NCI-H2081 treated with DMSO at 0.1 percent for 48 hours (cell line): ENCODE measurements at places on chromosomes 5 and 9.

- no peak for DNase-seq
These were observed 148.0 kb downstream of the FGF1 start for GRCh38 chr5:142537938-142538337.

DNA sequence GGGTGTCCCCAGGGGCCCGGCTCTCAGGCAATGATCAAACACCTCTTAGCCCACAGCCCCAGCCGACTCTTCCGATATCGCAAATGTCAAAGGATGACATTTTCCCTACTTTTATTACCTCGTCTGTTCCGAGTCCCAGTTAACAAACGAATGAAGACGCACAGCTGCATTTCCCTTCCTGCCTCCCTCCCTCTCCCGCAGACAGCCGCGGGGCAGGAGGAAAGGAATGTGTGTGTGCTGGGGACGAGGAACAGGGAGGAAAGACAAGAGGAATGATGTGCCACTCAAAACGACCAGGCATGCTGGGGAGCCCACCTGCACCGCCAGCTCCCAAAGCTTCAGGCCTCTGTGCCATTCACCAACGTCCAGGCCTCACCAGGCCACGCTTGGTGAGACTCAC lies 125.9 kb upstream of the SARDH start:
- no peak for DNase-seq

DNA sequence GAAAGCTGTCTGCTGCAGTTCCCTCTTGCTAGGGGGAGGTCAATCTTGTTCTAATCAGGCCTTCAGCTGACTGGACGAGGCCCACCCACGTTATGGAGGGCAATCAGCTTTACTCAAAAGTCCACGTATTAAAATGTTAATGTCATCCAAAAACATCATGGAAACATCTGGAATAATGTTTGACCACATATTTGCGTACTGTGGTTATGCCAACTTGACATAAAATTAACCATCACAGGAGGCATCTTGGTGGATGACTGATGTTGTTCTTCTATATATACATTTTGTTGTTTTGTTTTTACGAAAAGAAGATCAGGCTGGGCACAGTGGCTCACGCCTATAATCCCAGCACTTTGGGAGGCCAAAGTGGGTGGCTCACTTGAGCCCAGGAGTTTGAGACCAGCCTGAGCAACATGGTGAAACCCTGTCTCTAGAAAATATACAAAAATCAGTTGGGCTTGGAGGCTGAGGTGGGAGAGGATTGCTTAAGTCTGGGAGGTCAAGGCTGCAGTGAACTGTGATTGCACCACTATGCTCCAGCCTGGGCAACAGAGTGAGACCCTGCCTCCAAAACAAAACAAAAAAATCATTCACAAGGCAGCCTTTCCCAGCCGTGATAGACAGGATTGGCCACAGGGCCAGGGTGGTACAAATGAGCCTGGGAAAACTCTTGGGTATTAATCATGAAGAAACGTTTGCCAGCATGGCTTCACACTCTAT lies 33.8 kb upstream of the PRXL2C start:
- no peak for DNase-seq

GRCh38 chr9:27377147-27377807 lies 80.3 kb upstream of the EQTN start:
- DNase-seq = no peak

DNA sequence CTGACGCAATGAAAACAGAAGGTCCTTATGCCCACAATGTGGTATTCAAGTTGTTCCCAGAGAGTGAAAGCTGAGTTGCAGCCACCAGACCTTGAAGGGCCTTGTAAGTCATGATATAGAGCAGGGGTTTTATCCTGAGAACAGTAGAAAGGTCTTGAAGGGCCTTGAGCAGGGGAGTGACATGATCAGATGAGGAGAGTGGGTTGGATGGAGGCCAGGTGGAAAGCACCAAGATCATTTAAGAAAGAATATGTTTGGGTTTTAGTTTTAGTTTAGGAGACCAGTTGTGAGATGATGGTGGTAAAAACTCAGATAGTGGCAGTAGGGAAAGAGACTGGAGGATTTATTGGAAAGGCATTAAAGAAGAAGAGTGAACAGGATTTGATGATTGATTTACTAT lies 5.9 kb downstream of the ITGA2 start:
- no peak for DNase-seq

GRCh38 chr5:90386099-90386710 lies 23.4 kb downstream of the CETN3 start:
- no peak for DNase-seq

DNA sequence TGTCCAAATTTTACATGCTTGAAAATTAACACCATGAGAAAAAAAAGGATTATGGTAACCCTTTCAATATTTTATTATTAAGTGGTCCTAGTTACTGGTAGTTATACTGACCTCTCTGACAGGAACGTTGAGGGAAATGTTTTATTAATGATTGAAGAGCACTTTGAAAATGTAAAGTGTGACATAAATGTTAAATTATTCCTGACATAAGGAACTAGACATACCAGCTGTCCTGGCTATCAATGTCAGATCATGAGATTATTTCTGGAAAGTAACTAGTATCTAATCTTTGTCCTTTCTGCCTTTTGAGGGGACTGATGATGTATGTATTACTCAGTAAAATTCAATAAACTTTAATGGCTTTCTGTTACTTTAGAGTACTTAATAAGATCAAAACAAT lies 1538.5 kb upstream of the CDH6 start:
- no peak for DNase-seq

DNA sequence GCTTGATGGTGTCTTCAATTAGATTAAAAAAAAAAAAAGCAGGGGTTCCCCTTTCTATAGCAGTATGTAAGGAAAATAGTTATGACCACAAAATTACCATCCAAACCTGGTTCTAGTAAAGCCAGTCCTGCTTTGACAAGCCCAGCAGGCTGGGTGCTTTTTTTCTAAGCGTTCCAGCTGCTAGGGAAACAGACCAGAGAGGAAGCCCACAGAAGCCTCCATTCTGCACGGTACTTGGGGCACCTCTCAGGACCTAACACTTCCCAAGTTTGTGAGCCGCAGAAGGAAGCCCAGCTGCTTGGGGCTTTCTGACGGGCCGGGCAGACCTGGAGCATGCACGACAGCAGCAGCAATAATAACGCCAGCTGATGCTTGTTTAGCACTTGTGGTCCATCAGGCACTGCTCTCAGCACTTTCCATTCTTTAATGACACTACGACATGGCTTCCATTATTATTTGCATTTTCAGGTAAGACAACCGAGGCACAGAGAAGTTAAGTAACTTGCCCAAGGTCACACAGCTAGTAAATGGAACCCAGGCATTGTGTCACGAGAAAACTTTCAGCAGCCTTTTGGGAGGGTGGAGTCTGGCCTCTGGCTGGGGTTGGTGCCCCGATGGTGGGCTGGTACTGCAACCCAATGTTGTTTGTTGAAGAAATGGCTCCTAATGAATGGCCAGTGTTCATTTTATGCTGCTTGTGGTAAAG lies 15.4 kb downstream of the LMX1B start:
- DNase-seq = no peak

GRCh38 chr9:131755541-131756198 lies 15.8 kb upstream of the RAPGEF1 start:
- peak; percentile 57 for DNase-seq

- DNase-seq = no peak
These were observed 15.2 kb upstream of the NEK6 start for GRCh38 chr9:124242331-124243194.

DNA sequence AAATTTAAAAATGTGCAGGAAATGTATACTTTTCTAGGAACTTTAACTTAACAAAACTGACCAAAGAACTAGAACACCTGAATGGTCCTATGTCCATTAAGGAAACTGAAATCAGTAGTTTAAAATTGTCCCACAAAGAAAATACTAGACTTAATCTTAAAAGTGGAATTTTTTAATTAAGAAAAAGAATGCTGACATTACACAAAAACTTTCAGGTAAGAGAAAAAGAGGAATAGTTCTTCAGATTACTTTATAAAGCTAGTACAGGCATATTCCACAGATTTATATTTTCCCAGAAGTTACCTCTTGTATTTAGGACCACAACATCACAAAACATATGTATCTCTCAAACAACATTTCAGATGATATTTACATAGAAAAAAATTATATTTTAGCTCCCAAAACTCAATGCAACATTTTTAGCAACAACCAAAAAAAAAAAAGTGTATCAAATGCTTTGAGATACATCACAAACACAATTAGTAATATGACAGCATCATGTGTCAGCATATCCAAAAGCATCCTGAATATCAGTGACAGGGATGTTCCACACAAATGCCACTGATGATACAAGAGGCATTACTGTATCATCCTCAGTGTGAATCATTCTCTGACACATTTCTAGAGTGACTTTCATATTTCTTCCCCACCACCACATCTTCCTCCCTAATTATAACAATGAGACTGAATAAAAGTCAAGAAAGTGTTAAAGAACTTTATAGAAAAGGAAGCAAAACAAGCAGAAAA lies 264.0 kb downstream of the EPB41L4A start:
- DNase-seq = no peak

GRCh38 chr9:116686135-116686534 lies 970 bp upstream of the TRIM32 start:
- no peak for DNase-seq

DNA sequence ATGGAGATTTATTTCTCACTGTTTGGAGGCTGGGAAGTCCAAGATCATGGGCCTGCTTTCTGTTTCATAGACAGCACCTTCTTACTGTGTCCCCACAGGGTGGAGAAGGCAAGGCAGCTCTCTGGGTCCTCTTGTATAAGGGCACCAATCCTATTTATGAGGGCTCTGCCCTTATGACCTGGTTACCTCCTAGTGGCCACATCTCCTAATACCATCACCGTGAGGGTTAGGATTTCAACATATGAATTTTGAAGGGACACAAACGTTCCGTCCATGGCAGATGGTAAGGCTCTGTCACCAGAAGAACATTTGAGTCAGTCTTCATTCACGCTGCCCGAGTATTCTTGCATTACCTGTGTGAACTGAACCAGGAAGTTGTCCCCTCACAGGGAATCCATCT lies 48.4 kb downstream of the ANKRD33B start:
- no peak for DNase-seq

- no peak for DNase-seq
These were observed 19.5 kb downstream of the RAD1 start for GRCh38 chr5:34895641-34896419.

DNA sequence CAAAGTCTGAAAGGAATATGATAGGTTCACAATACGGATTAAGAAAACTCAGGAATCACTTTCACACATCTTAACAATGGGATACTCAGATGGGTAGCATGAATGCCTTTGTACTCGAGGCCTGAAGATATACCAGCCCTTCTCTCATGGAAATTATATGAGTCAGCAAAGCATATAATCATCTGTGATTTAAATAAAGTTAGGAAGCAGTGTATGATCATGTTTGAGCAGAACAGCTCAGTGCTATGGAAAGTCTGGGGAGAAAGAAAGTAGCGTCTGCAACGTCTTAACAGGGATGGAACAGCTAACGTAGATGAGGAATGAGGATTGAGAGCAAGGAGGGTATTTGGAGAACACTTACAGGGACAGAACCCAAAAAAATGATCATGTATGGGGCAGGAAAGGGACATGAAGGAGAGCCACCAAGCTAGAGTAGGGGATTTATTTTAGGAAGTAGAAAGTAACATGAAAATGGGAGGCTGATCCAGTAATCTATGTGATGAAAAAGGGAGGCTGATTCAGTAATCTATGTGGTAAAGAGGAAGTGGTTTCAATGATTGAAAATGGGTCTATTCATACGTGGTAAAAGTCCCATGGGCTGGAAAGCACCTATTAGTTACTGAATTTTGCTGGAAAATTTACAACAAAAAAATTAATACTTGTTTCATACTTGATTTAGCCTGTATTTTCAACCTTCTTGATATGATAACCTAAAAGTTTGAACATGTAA lies 85.9 kb downstream of the GNA14 start:
- no peak for DNase-seq

DNA sequence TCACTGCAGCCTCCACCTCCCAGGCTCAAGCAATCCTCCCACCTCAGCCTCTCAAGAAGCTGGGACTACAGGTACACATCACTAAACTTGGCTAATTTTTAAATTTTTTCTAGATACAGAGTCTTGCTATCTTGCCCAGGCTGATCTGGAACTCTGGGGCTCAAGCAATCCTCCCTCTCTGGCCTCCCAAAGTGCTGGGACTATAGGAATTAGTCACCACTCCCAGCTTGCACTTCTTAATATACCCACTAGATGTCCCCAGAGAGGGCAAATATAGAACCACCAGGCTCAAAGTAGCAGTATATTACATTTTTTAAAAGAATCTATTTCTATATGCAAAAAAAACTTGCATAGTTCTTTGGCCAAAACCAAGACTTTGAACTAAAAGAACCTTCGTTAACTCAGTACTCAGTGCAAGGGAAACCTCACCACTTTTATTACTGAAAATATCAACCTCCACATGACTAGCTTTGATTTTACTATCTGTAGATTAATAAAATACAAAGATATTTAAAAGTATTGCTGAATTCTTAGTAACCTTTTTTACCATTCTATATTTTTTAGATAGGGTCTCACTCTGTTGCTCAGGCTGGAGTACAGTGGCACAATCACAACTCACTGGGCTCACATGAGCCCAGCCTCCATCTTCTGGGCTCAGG lies 25.8 kb upstream of the HSD17B3 start:
- DNase-seq = no peak

- DNase-seq = no peak
These were observed 84.6 kb downstream of the PLPP1 start for GRCh38 chr5:55450050-55450765.

DNA sequence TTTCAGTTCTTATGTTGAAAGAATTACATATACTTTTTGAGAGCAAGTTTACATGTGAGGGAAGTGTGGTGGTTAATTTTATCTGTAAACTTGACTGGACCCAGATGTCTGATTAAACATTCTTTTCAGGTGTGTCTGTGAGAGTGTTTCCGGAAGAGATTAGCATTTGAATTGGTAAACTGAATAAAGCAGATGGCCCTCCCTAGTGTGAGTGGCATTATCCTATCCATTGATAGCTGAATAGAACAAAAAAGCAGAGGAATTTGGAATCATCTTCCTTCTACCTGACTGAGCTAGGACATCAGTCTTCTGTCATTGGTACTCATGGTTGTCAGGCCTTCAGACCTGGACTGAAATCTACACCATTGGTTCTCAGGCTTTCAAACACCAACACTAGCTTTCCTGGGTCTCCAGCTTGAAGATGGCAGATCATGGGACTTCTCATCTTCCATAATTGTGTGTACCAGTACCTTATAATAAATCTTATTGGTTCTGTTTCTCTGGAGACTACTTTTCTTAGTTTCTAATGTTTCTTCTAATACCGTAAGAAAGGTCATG lies 36.6 kb downstream of the NREP start:
- no peak for DNase-seq

- DNase-seq = no peak
These were observed 933.4 kb upstream of the COX7C start for GRCh38 chr5:85684351-85684750.
